ENCODE measurements at places on chromosomes 5 and 9.

GRCh38 chr5:132999246-132999645 is 27.1 kb downstream of the ZCCHC10 start:
- no peak for DNase-seq

GRCh38 chr5:59485629-59486439 is 407.7 kb downstream of the PDE4D start:
- DNase-seq = no peak

GRCh38 chr9:130199605-130200004 is 27.4 kb downstream of the NCS1 start:
- DNase-seq = no peak

GRCh38 chr5:69034898-69035297 is 58.9 kb upstream of the SLC30A5 start:
- DNase-seq = no peak

DNA sequence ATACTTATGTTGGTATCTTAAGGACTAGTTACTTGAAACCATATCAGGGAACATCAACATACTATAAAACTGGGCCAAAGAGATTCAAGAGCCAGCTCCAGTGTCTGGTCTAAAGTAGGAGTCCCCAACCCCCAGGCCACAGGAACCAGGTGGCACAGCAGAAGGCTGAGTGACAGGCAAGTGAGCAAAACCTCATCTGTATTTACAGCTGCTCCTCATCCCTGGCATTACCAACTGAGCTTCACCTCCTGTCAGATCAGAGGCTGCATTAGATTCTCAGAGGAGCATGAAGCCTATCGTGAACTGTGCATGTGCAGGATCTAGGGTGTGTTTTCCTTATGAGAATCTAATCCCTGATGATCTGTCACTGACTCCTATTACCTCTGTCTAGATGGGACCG is 581.6 kb upstream of the CDH9 start:
- no peak for DNase-seq

- DNase-seq = no peak
These were observed 4.9 kb upstream of the ADGRV1 start for GRCh38 chr5:90553711-90554110.

Data from choroid plexus epithelial cell (primary cell).